ENCODE measurements at places on chromosomes 12 and 14.

- no peak for DNase-seq
These were observed 259.3 kb downstream of the PPFIA2 start for GRCh38 chr12:81499809-81500208.

GRCh38 chr14:71327691-71328090 is 420.4 kb downstream of the PCNX1 start:
- no peak for DNase-seq

- DNase-seq: no peak
These were observed 18.8 kb downstream of the NCKAP5L start for GRCh38 chr12:49809381-49809905.

DNA sequence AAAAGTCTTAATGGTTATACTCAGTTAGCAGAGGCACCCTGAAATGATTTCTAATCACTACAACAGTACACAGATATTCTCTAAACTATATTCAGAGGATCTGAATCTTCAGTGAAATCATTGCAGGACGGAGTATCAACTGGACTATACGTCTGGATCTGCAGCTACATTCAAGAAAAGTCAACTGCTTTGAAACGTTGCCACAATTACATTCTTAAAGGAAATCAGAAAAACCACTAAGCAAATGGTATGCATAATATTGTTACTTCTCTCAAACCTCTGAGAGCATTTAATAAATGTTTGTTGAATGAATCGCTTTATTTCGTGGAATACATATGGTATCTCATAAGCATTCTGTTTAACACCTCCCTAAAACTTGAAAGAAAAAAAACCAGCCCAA is 67.4 kb downstream of the MED13L start:
- no peak for DNase-seq

DNA sequence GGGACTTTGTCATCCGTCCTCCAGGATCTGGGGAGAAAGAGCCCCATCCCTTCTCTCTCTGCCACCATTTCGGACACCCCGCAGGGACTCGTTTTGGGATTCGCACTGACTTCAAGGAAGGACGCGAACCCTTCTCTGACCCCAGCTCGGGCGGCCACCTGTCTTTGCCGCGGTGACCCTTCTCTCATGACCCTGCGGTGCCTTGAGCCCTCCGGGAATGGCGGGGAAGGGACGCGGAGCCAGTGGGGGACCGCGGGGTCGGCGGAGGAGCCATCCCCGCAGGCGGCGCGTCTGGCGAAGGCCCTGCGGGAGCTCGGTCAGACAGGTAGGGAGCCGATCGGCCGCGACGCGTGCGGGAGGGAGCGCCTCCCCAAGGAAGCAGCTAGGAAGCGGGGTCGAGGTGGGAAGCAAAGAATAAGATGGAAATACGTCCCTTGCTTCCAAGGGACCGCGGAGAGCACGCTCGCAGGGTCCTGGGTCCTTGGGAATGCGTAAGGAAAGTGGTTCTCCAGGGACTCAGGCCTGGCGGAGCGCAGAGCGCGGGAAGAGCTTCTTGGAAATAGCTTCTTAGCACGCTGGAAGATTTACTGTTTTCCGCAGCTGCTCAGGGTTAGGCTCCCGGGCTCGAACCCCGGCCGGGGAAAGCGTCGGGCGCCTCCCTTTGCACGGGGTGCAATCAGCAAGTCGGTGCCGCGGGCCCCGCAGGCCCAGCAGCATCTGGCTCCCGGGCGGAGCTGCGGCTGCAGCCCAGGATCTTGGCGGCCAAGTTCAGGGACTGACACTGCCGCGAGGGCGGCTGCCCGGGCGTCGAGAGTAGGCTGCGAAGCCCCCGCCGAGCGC is 457 bp downstream of the SOCS2 start:
- DNase-seq: no peak

DNA sequence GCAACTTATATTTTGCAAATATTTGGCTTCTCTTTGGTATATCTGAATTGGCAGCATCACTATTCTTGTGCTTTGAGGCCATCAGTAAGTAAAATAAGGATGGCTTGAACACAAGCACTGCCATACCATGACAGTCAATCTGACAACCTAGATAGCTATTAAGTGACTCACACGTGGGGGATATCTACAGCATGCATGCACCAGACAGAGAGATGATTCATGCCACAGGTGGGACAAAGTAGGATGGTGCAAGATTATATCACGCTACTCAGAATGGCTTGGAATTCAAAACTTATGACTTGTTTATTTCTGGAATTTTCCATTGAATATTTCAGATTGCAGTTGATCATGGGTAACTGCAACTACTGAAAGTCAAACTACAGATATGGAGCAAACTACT is 675.6 kb upstream of the MDGA2 start:
- no peak for DNase-seq

DNA sequence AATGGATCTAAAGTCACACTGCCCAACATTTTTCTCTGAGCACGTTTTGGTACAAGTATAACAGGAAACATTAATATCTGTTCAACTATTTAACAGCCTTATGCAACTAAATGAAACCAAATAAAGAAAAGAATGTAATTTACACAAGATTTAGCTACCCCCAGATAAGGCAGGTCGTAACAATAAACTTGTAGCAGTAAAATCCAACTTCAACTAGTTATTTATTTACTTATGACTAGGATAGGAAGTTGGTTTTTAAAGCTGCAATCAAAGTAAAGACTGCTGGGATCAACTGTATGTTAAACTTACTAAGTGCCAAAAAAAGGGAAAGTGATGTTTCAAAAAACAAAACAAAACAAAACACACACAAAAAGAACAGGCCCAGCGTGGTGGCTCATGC is 30.9 kb downstream of the FERMT2 start:
- no peak for DNase-seq

All from stimulated activated CD4-positive, alpha-beta T cell treated with anti-CD3 and anti-CD28 coated beads, Interleukin-15, amount 100 ng/mL, for 1 hour (primary cell).